H7 (cell line): ENCODE measurements at places on chromosomes 12 and 14.

DNA sequence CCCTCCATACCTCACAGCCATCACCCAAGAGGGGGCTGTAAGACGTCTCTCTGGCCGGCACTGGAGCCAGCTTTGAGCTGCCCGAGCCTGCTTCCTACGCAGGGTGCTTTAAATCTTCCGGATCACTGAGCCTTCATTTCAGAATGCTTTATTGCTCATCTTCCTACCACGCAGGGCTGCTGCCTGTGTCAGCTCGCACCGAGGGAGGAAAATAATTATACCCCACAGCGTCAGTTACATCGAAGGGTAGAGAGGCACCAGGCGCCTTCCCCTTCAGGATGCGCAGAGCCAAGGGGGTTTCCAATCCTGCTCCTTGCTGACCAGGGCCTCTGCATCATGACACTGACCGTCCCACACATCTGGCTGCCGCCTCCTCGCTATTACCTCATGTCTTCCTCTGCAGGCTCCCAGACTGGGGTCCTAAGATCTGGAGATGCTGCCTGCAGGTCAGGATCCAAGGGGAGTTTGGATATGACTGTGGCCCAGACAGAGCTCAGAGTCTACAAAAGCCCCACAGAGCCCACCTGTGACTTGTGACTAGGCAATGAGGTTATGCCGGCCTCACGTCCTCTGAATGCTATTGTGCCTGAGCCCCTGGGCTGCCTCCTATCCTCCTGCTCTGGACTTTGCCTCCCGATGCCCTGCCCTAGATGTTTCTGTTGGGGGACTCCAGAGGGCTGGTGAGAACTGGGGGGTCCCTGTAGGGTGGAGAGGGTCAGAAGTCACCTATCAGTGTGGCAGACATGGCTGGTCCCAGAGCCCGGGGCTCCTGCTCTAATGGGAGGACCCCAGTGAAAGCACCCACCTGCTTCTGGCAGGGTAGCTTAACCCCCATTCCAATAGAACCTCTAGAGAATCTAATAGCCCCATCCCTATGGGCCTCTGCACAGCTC is 220.3 kb upstream of the RTL1 start:
- peak; percentile 18 for DNase-seq

DNA sequence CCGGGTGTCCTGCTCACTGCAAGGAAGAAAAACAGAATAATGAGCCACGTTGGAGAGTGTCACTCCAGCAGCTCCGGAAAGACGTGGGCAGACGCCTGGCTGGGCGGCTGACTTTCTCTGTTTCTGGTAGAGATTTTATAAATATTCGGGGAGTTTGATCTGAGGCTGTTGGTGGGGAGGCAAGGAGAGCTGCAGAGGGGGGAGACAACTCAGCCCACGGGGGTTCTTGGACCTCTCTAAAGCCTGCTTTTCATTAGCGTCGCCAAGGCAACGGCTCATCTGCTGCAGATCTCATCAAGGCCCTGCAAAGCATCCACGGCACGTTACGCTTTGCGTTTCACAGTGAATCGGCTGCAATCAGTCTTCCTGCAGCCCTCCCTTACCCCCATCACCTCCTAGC is 207.2 kb downstream of the ZFP36L1 start:
- no peak for DNase-seq

- DNase-seq = no peak
Observed at GRCh38 chr12:116465407-116465806, 93.8 kb upstream of the MAP1LC3B2 start.

DNA sequence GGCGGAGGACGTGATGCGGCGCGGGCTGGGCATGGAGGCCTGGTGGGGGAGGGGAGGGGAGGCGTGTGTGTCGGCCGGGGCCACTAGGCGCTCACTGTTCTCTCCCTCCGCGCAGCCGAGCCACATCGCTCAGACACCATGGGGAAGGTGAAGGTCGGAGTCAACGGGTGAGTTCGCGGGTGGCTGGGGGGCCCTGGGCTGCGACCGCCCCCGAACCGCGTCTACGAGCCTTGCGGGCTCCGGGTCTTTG is 303 bp downstream of the GAPDH start:
- no peak for DNase-seq

GRCh38 chr14:48527832-48528231 is 852.4 kb upstream of the MDGA2 start:
- DNase-seq = no peak

DNA sequence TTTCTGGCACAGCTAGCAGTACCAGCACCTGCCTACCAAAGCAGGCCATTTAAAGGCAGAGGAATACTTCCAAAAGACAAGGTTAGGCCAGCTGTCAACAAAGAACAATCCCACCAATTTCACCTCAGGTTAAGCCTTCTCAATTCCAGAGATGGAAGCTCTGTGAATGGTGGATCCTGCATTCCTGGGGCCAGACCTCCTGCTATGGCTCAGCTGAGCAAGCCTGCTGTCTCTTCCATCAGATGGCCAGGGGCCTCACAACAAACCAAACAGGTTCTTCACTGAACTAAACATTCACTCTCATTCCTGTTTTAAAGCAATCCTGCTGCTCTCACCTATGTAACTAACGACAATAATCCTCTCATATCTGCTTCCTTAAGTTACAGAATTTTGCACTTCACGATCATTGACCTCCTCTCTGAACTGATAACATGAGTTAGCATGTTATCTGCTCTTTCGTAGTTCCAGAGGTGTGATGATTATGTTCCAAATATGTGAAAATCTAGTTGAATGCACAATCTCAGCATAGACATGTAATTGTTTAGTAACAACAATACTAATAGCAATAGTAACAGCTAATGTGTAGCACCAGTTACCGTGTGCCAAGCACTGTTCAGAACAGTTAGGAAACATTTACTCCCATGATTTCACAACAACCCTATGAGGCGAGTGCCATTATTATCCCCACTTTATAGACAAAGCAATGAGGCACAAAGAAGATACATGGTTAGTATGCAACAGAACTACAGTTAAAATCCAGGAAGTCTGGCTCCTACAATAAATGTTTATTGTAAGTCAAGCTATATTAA is 73.2 kb downstream of the SLC2A13 start:
- DNase-seq = peak; percentile 19

DNA sequence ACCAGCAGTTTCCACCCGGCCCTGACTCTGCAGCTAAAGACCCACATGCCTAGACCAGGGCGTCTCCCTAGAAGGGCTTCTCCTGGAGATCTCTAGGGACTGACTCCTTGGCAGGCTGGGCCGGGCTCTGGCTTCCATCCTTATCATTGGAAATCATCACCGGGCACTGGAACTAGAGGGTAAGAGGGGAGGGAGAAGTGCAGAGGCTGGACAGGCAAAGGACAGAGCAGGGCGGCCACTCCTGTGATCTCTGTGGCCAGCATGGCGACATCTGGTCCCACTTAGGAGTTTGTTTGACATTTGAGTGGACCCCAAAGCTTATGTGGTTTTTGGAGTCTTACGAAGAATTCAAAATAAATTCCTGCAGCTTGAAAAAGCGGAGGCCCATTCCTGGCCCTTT is 7.1 kb downstream of the LTBP2 start:
- no peak for DNase-seq

DNA sequence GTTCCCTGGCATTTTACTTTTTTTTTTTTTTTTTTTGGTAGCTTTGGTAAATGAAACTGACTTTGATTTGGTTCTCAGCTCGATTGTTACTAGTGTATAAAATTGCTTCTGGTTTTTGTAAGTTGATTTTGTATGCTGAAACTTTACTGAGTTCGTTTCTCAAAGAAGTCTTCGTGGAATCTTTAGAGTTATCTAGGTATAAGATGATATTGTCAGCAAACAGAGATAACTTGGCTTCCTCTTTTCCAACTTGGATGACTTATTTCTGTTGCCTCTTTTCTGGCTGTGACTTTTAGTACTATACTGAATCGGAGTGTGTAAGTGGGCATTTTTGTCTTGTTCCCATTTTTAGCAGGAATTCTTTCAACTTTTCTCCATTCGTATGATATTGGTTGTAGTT is 28.1 kb downstream of the USP15 start:
- DNase-seq = no peak

DNA sequence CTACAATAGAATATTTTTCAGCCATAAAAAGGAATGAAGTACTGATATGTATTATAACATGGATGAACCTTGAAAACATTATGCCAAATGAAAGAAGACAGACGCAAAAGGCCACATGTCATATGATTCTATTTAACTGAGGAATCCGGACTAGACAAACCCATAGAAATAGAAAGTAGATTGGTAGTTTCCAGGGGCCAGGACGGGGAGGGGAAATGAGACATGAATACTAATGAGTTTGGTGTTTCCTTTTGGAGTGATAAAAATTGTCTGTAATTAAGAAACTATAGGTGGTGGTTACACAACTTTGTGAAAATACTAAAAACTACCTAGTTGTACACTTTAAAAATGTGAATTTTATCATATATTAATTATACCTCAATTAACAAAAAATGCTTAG is 247.6 kb downstream of the BCAT1 start:
- DNase-seq = no peak

DNA sequence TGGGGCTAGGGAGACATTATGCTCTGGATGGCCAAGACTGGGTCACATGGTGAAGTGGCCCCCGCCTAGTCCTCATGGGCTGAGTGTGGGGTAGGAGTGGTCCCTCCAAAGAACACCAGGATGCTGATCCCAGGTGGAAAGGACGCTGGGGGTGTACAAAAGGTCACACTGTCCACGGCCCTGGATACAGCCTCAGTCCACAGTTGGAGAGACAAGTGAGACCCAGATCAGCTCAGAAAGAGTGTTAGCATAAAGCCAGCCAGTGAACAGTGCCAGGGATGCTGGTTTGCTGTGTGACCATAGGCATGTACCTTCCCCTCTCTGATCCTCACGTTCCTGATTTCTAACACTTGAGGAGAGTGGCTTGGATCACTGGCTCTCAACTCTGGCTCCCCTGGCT is 13.4 kb upstream of the OAS2 start:
- no peak for DNase-seq

GRCh38 chr12:119117936-119118335 is 60.8 kb upstream of the HSPB8 start:
- no peak for DNase-seq

- no peak for DNase-seq
Observed at GRCh38 chr14:65065719-65066118, 36.6 kb downstream of the MAX start.

DNA sequence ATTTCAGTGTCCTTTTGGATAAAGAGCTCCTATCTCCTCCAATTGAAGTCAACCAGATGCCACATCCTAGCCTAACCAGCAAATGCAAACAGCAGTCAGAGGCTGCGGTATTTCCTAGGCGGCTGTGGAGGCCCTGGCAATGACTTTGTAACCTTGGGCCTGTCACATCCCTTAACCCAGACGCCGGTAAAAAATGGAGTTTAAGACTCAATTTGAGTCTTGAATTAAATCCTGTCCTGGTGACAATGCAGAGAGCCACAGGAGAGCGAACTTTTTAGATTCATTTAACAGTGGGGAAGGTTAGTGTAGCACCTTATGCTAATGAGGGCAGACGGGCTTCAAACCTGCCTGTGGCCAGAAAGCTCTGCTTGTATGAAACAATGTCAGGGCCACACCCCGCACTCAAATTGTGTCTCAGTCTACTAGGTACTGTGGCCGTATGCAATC is 1.3 kb downstream of the C12orf75 start:
- peak; percentile 50 for DNase-seq

- DNase-seq = no peak
Observed at GRCh38 chr14:32601069-32601468, 272.0 kb downstream of the AKAP6 start.

DNA sequence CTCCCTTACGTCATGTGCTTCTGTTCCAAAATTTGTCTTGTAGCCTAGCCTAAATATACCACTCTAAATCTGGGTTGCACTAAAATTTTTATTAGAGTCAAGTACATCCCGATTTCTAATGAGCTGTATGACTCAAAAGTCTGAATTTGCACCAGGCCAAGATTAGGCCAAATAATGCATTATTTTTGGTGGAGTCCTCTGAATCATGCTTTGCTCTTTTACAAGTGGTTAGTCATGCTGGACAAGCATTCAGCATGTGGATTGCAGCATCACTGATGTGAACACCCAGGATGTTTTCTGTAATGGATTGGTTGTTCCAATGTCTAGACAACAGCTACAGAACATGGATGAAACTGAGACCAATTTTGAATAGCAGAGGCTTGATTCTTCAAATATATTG is 23.7 kb downstream of the HEBP1 start:
- no peak for DNase-seq

DNA sequence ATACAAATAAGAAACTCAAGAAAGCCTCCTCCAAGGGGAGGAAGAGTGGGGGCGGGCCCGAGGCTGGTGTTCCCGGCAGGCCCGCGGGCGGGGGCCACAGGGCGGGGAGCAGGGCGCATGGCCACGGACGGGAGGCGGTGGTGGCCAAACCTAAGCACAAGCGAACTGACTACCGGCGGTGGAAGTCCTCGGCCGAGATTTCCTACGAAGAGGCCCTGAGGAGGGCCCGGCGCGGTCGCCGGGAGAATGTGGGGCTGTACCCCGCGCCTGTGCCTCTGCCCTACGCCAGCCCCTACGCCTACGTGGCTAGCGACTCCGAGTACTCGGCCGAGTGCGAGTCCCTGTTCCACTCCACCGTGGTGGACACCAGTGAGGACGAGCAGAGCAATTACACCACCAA is 8.7 kb downstream of the DACT1 start:
- DNase-seq = peak; percentile 45

- no peak for DNase-seq
Observed at GRCh38 chr14:31241450-31242114, 34.0 kb upstream of the HECTD1 start.

DNA sequence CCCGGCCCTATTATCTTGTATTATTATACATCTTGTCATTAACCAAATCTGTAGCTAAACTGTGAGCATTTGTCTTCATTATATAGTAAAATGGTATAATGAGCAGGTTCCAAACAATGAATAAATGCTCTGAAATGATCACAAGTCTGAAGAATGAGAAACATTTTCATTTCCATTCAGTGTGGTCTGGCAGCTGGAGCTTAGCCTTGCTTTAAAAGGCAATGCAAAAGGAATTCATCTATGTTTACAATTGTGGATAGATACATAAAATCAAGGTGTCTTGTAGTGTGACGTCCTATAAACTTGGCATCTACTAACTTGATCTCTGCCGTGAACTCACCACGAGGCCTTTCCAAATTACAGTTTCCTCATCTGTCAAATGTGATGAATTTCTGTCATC is 168.3 kb downstream of the RMST start:
- no peak for DNase-seq

- peak; percentile 78 for DNase-seq
Observed at GRCh38 chr12:48183876-48184548, 568 bp downstream of the CCDC184 start.

DNA sequence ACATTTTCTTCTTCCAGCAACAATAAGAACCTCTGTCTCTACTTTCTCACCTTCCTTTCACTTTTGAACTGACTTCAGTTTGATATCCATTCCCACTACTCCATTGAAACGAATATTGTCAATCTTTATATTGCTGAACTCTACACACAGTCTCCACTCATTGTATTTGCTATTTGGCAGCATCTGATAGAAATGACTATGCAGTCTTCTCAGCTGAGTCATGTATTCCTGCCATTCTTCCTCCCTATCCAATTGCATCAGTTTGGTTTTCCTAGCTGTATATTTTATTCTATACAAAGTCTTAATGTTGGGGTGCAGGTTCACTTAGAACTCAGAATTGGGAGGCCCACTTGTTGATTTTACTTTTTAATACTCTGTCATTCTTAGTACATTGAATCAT is 107.5 kb upstream of the CPNE8 start:
- DNase-seq = no peak

- DNase-seq = no peak
Observed at GRCh38 chr14:21668377-21668776, 5.2 kb downstream of the OR4E1 start.
